Daoy (cell line): ENCODE measurements at places on chromosomes 4 and X.

DNA sequence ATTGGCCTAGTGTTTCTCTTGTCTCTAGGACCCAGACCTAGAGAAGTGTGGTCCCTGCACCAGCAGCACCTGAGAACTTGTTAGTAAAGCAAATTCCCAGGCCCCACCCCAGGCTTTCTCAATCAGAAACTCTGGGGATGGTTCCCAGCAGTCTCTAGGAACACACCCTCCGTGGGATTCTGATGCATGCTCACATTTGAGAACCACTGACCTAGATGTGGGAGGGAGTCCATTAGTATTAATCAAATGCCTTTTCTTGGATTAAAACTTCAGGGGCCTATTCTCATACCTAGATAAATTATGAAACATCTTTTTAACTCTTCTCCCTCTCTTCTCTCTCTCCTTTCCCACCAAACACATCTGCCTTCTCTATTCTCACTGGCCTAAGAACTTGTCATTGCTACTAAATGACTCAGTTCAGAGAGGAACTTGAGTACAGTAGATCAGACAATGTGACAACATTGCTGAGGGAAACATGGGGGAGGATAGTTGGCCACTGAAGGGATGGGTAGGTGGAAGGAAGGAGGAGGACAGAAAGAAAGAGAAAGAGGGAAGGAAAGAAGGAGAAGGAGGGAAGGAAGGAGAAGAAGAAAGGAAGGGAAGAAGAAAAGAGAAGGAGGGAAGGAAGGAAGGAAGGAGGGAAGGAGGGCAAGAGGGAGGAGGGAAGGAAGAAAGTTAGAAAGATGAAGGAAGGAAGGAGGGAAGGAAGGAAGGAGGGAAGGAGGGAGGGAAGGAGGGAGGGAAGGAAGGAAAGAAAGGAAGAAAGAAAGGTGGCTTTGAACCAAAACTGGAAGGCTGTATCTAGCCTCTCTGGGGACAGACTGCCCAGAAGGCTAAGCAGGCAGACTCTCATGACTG, 132.7 kb upstream of the MAP3K15 start:
- no peak for DNase-seq

DNA sequence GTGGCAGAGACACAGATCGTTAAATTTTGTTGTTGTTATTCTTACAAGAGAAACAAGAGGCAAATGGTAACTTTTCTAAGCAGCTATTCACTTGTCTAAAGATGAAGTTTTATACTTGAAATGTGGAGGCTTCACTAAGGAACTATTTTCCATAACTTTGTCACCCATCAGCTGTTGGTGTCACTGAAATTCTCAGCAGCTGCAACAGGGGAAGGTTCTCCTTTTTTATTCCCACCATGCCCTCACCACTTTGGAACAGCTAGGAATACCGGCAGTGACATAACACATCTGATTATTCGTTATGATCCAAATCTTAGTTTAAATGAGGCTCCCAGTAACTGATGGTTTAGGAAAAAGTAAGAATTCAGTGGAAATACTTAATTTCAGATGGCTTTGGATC, 147.0 kb upstream of the LEF1 start:
- DNase-seq = no peak

- peak; percentile 24 for DNase-seq
These were observed 103.9 kb downstream of the MAML3 start for GRCh38 chr4:140049849-140050637.

- DNase-seq = no peak
These were observed 246.3 kb upstream of the ANKRD50 start for GRCh38 chr4:124958847-124959246.
